ENCODE measurements at places on chromosomes 13 and 19.

DNA sequence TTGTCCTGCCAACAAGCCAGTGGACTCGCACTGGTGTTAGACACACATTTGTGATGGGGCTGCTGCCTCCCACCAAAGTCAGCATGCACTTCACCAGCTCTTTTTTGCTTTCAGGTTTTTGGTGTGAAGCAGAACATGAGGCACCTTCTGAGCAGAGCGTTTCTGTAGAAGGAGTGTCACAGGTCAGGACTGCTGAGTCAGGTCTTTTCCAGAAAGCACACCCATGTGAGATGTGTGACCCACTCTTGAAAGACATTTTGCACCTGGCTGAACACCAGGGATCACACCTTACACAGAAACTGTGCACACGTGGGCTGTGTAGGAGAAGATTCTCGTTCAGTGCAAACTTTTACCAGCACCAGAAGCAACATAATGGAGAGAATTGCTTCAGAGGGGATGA is 4.8 kb downstream of the ZNF304 start:
- DNase-seq, result no peak

DNA sequence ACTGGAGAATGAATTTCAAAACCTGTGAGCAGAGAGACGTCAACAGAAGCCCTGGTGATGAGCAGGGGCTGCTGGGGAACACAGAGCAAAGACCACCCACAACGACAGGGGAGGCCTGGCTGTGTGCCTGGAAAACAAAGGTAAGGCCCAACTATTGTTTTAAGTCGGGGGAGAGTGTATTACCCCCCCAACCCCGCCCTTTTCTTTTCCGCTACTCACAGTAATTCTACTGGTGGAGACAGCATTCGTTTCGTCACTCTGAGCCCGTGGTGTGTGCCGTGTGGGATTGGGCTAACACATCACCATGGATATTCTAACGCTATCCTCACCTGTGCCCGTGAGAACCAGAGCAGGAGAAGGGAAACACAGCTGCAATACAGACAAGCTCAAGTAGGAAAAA is 18.6 kb upstream of the ADPRHL1 start:
- no peak for DNase-seq

DNA sequence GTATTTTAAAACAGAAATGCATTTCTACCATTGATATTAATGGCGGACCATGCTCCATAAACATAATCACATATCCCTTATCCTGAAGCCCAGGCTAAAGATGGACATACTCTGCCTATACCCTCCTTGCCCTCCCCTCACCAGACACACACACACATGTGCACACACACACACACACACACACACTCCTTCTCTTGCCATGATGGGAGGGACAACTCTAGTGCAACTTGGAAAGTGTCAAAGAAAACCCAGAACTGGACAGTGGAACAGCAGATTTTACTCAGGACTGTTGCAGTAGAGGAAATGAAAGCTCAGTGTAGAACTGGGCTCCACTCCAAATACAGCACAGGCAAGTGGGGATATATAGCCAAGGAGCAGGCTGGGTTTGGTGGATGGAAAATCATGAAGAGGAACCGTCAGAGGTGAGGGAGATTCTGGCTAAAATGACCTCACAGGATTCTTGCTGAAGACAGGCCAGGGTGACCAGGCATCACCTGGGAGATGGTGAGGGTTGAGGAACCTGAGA is 40.8 kb downstream of the TNFRSF19 start:
- no peak for DNase-seq

GRCh38 chr19:33640773-33641172 is 19.0 kb downstream of the CHST8 start:
- DNase-seq, result no peak

DNA sequence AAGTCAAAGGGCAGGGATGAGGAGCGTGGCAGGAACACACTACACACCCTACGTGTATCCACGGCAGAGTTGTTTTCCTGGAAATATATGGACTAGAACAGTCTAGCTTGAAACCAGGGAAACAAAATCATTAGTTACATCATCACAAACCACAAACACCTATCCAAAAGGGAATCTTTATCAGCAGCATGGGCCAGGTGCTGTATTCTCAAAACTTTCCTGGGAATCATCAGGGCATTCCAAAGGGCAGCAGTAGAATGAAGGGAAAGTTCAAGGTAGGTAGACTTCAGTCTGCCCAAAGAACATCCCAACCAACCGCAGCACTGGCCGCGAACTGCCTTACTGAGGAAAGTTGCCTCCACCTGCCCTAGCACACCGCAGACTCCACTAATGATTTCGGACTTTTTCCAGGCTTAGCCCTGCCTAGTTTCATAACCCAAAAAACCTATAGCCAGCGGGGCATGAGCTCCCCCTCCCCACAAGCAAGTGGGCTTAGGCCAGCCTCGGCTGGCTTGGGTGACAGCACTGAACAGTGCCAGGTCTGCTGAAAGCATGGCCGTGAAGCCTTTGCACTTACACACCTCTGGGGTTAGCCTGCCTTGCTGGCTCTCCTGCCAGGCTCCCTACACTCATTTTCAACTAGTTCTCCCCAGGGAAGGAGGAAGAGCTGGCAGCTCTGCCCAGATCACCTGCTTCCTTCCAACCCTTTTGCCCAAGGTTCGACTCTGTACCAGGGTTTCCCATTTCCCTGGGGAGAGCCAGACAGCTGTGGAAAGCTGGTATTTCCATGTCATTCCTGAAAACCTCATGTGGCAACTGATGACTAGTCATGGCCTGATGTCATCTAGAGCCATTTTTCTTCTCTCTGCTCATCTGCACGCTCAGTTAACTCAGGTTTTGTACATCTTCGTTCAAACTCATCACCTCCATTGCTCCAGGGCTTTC is 77.3 kb upstream of the UBAC2 start:
- DNase-seq, result no peak

GRCh38 chr13:73324842-73325722 is 266.3 kb downstream of the KLF5 start:
- DNase-seq, result no peak

DNA sequence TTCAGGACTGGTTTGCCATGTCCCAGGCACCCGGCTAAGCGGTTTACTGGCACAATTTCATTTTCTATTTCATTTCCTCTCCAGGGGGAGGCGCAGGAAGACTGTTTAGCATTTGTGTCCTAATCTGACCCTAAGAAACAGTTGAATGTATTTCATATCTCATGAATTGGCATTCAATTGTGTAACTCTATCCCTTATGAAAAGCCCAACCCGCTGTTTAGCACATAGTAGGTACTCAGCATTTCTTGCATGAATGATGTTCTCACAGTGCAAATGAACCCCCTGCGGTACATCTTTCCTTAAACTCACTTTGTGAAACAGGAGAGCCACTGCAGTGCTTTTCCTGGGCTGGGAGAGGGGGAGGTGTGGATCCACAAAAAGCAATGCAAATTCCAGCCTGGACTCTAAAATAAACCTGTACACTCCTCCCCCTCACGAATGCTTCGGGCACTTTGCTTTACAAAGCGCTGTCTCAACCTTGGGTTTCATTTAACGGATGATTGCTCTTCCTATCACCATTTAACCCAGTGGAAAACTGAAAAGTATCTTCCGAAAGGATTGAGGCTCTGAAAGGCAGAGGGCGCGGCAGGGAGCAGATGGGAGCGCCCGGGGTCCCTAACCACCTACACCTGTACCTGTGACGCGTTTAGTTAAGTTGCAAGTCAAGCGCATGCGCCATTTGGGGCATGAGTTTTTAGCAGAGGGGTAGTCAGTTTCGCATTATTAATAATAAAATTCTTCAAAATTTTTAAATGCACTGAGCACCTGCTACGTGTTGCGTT is 1.2 kb upstream of the EEF2 start:
- DNase-seq, result peak; percentile 73

DNA sequence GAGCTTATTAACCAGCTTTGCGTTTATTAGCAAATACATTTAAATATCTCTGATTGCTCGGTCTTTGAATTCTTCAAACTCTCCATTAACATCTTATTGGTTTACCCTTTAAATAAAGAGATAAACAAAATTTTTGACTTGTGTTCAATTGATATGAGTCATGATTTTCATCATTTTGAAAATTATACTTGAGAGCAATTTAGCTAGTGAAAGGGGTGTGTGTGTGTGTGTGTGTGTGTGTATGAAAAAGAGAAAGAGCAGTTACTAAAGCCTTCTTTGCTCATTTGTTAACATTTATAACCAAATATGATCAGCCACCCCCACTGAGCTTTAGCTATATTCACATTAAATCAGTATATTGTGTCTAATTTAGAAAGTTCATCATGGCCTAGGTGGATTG is 48.3 kb upstream of the FAM216B start:
- no peak for DNase-seq

GRCh38 chr13:98372876-98373275 is 195.8 kb upstream of the RNF113B start:
- no peak for DNase-seq
